Fibroblast of lung (primary cell): ENCODE measurements at places on chromosomes 2 and 18.

DNA sequence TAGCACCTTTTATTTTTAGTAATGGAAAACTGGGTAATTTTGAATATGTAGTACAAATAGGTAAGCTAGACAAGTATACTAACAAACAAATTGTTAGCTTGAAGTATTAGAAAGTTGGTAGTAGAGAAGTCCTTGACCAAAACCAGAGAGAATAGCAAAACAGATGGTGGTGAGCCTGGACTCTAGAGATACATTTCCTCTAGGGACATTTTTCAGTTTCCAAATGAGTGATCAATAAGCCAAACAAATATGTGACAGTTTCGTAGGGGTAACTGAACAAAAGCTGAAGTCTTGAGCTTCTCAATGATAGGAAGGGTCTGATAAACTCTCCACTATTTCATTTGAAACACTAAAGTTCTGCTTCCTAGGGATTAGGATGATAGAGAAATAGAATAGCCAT is 692.0 kb upstream of the FAM98A start:
- H3K36me3 ChIP-seq, result no peaks in the 10 kb centered on the region
- H3K4me1 ChIP-seq, result no peaks in the 10 kb centered on the region
- no peak overlapping the region for H3K27ac ChIP-seq
- DNase-seq, result no peak
- no peak overlapping the region for H3K4me3 ChIP-seq

GRCh38 chr18:3451989-3452749 is 2.2 kb downstream of the TGIF1 start:
- H3K27ac ChIP-seq, result peak overlapping the region; percentile 97
- peak; percentile 77 for DNase-seq
- H3K27me3 ChIP-seq, result no peaks in the 10 kb centered on the region
- H3K4me3 ChIP-seq, result peak overlapping the region; percentile 97
- H3K4me1 ChIP-seq, result peaks cover 12% of the 10 kb centered on the region
- H3K36me3 ChIP-seq, result peaks cover 7% of the 10 kb centered on the region

DNA sequence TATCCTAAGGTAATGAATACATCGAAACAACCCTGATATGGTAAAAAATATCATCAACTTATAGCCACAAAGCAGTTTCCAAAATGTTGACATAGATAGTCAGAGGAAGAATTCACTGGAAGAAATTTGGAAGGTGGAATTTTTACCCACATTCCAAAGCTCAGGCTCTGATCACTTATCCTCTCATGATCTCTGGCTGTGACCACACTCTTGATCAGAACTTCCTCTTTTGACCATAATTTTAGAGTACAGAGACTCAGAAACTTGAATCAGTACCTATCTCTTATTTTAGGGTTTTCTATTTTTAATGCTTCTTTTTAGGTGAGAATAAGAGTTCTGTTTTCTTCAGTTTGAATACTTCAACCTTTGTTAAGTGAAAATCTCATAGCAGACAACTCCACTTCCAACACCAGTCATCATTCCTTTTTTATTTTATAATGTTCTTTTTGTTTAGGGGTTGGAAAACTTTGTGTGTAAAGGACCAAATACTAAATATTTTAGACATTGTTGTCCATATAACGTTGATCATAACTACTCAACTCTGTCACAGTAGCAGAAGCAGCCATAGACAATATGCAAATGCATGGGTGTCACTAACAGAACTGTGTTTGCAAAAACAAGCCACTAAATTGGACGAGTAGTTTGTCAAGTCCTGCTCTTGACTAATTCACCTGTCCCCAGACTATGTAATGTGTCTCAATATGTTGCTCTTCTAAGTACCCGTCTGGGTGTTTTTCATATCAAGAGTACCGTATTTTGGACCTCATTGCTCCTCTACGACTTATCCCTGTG is 891.6 kb upstream of the CRIM1 start:
- H3K36me3 ChIP-seq, result no peaks in the 10 kb centered on the region
- DNase-seq, result peak; percentile 61
- H3K4me3 ChIP-seq, result no peak overlapping the region

GRCh38 chr2:241569831-241570281 is 11.3 kb downstream of the BOK start:
- H3K36me3 ChIP-seq, result peaks cover 14% of the 10 kb centered on the region
- no peaks in the 10 kb centered on the region for H3K27me3 ChIP-seq
- H3K27ac ChIP-seq, result no peak overlapping the region
- DNase-seq, result no peak

DNA sequence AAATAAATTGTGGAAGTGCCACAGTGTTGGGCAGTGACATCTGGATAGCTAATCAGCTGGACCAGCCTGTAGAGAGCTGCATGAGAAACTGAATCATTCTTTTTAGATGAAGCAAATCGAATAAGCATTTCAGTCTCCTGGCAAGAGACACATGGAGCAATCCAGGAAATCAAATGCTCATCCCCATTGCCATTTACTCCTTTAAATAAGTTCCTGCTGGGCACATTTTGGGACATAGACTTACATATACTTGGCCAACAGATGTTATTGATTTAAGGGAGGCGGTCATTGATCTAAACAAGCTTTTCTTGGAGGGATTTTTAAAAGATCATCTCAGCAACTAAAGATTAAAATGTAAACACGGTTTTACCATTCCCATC is 307.1 kb downstream of the STK39 start:
- H3K4me3 ChIP-seq, result no peak overlapping the region
- no peak for DNase-seq
- no peaks in the 10 kb centered on the region for H3K4me1 ChIP-seq
- H3K27ac ChIP-seq, result no peak overlapping the region
- no peaks in the 10 kb centered on the region for H3K27me3 ChIP-seq

- no peaks in the 10 kb centered on the region for H3K4me1 ChIP-seq
- H3K36me3 ChIP-seq, result no peaks in the 10 kb centered on the region
- no peaks in the 10 kb centered on the region for H3K27me3 ChIP-seq
- no peak for DNase-seq
Observed at GRCh38 chr2:147558620-147559019, 286.2 kb upstream of the ACVR2A start.

GRCh38 chr2:30074023-30074422 is 72.8 kb upstream of the YPEL5 start:
- no peak overlapping the region for H3K27ac ChIP-seq
- H3K4me1 ChIP-seq, result no peaks in the 10 kb centered on the region
- H3K36me3 ChIP-seq, result no peaks in the 10 kb centered on the region
- DNase-seq, result no peak
- H3K27me3 ChIP-seq, result peaks cover 14% of the 10 kb centered on the region

DNA sequence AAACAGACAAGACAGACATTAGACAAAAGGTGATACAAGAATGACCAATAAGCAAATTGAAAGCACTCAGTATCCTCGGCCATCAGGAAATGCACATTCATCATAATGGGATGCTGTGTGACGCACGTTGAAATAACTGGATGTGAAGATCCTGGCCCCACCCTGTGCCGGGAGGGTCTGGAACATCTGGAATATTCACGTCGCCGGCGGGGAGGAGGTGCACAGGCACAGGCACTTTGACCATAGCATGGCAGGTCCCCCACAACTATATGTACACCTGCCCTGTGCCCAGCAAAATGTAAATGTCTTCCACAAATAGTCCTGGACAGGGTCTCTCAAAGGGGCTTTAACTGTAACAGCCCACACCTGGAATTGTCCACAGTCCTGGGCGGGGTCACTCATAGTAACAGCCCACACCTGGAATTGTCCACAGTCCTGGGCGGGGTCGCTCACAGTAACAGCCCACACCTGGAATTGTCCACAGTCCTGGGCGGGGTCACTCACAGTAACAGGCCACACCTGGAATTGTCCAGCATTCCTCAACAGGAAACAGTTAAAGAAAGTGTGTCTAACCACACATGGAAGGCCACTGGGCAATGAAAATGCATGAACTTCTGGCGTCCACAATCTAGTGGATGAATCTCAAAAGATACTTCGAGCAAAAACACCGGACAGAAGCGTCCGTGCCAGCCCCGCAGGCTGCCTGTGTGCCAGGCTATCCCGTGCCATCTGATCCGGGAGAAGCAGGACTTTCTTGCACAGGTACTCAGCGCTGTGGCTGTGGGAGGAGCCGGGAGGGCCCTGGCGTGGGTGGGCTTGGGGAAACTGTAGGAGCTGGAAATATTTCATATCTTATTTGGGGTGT is 113.4 kb downstream of the RTP5 start:
- no peak overlapping the region for H3K4me3 ChIP-seq
- no peak for DNase-seq
- no peak overlapping the region for H3K27ac ChIP-seq
- no peaks in the 10 kb centered on the region for H3K4me1 ChIP-seq

GRCh38 chr2:226903179-226903578 is 67.3 kb downstream of the RHBDD1 start:
- peak; percentile 89 for DNase-seq
- peaks cover 4% of the 10 kb centered on the region for H3K36me3 ChIP-seq
- H3K4me3 ChIP-seq, result no peak overlapping the region
- peaks cover 10% of the 10 kb centered on the region for H3K4me1 ChIP-seq
- no peaks in the 10 kb centered on the region for H3K27me3 ChIP-seq
- peak overlapping the region; percentile 58 for H3K27ac ChIP-seq

DNA sequence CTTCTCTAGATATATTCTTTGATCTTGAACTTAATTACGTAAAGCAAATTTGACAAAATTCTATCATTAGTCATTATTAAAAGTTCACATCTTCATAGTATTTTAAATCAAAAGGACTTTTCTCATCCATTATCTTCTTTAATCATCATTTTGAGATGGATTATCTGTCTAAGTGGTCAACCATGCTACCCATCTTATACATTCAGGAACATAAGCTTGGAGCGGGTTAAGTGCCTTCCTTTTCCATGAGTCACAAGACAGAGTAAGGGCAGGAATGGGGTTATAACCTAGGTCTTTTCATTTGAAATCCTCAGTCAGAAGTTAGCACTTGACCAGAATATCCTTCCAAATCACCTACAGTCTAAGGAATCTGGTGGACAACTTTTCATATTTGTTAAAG is 297.1 kb downstream of the TCF4 start:
- no peaks in the 10 kb centered on the region for H3K27me3 ChIP-seq
- H3K4me1 ChIP-seq, result no peaks in the 10 kb centered on the region
- DNase-seq, result peak; percentile 24
- H3K36me3 ChIP-seq, result no peaks in the 10 kb centered on the region
- no peak overlapping the region for H3K27ac ChIP-seq
- H3K4me3 ChIP-seq, result no peak overlapping the region

GRCh38 chr2:219495531-219496122 is 3.1 kb upstream of the GMPPA start:
- peaks cover 17% of the 10 kb centered on the region for H3K27me3 ChIP-seq
- DNase-seq, result peak; percentile 73
- H3K27ac ChIP-seq, result no peak overlapping the region
- peaks cover 9% of the 10 kb centered on the region for H3K4me1 ChIP-seq
- H3K4me3 ChIP-seq, result no peak overlapping the region
- H3K36me3 ChIP-seq, result no peaks in the 10 kb centered on the region

DNA sequence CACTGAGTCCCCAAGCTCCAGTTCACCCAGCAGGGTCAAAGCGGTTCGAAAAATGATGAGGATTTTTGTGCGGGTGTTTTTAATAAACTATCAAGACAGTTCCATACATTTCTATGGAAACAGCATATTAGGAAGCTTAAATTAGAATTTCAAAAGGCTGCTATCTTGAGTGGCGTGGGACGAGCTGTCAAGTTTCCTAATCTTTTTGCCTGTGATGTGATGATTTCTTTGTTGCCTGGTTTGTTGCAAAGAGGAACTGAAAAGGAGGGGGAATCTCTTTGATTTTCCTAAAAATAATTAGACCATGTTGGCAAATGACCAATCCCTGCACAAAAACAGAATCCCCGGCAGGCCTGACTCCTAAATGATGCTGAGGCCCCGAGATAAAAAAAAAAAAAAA is 66.1 kb upstream of the ATG16L1 start:
- peaks cover 2% of the 10 kb centered on the region for H3K27me3 ChIP-seq
- H3K36me3 ChIP-seq, result no peaks in the 10 kb centered on the region
- no peak overlapping the region for H3K4me3 ChIP-seq
- no peak for DNase-seq

- H3K36me3 ChIP-seq, result no peaks in the 10 kb centered on the region
- no peak overlapping the region for H3K27ac ChIP-seq
- no peaks in the 10 kb centered on the region for H3K4me1 ChIP-seq
- no peaks in the 10 kb centered on the region for H3K27me3 ChIP-seq
- DNase-seq, result no peak
Observed at GRCh38 chr2:126886916-126887280, 11.8 kb upstream of the TEX51 start.

GRCh38 chr2:175136334-175137215 is 31.4 kb downstream of the ATF2 start:
- no peaks in the 10 kb centered on the region for H3K4me1 ChIP-seq
- no peak overlapping the region for H3K27ac ChIP-seq
- no peaks in the 10 kb centered on the region for H3K27me3 ChIP-seq

DNA sequence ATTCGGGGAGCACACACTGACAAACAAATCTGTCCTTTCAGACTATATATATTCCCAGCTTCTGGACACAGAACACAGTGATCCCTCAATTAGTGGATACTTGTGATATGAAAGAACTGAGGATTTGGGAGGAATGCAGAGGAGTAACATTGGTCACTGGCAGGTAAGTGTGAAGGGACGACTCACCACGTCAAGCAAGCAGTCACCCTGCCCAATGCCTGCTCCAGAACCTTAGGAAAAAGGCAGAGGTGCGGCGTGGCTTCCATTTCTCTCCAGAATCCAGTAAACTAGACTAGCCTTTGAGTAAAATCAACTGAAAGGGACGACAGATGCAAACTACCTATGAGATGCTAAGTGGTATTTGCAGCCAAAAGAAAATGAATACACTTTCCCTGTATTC is 1.1 kb downstream of the CCDC93 start:
- H3K4me1 ChIP-seq, result no peaks in the 10 kb centered on the region
- DNase-seq, result no peak
- H3K36me3 ChIP-seq, result peaks cover 2% of the 10 kb centered on the region
- H3K27me3 ChIP-seq, result no peaks in the 10 kb centered on the region
- peak overlapping the region; percentile 78 for H3K27ac ChIP-seq
- peak overlapping the region; percentile 95 for H3K4me3 ChIP-seq

- H3K4me3 ChIP-seq, result no peak overlapping the region
- DNase-seq, result no peak
- no peaks in the 10 kb centered on the region for H3K36me3 ChIP-seq
Observed at GRCh38 chr18:55517055-55517454, 70.9 kb downstream of the TCF4 start.

DNA sequence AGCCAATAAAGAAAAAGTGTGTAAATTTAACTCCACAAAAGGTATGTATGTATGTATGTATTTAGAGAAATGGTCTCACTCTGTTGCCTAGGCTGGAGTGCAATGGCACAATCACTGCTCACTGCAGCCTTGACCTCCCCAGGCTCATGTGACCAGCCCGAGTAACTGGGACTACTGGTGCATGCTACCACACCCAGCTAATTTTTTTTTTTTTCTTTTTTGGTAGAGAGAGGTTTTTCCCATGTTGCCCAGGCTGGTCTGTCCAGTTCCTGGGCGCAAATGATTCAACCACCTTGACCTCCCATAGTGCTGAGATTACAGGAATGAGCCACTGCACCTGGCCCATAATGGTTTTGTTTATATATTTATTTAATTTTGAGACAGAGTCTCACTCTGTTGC is 67.1 kb downstream of the CERKL start:
- no peak overlapping the region for H3K4me3 ChIP-seq
- H3K36me3 ChIP-seq, result no peaks in the 10 kb centered on the region
- peaks cover 7% of the 10 kb centered on the region for H3K27me3 ChIP-seq

DNA sequence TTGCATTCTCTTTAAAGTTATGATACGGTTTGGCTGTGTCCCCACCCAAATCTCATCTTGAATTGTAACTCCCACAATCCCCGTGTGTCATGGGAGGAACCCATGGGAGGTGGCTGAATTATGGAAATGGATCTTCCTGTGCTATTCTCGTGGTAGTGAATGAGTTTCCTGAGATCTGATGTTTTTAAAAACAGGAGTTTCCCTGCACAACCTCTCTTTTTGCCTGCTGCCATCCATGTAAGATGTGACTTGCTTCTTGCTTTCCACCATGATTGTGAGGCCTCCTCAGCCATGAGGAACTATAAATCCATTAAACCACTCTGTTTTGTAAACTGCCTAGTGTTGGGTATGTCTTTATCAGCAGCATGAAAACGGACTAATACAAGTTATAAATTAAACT is 37.5 kb upstream of the SESTD1 start:
- DNase-seq, result no peak
- H3K4me1 ChIP-seq, result no peaks in the 10 kb centered on the region
- no peak overlapping the region for H3K4me3 ChIP-seq
- H3K36me3 ChIP-seq, result no peaks in the 10 kb centered on the region
- H3K27me3 ChIP-seq, result no peaks in the 10 kb centered on the region
